GM12878 (cell line): ENCODE measurements at places on chromosomes 1 and 21. TPM values are rescaled to one million over a fixed set of nuclear protein-coding genes. Genes with fewer than 3 reads are reported as not detected.

NUDT4B gene
- not detected in 2 replicates for total RNA-seq

ZNF670 gene
- total RNA-seq, result 2.0 and 3.0 TPM in 2 replicates

CFHR5 gene
- not detected in 2 replicates for total RNA-seq

OR2L3 gene
- total RNA-seq, result not detected in 2 replicates

HES3 gene
- total RNA-seq, result not detected in 2 replicates

KIF17 gene
- 0.10 and 0.45 TPM in 2 replicates for total RNA-seq

BCL2L15 gene
- 0.43 and 0.87 TPM in 2 replicates for total RNA-seq
